Kasumi-1 (cell line): ENCODE measurements at places on chromosomes 4 and X.

- DNase-seq, result no peak
Observed at GRCh38 chrX:123920105-123920785, 41.3 kb upstream of the STAG2 start.

DNA sequence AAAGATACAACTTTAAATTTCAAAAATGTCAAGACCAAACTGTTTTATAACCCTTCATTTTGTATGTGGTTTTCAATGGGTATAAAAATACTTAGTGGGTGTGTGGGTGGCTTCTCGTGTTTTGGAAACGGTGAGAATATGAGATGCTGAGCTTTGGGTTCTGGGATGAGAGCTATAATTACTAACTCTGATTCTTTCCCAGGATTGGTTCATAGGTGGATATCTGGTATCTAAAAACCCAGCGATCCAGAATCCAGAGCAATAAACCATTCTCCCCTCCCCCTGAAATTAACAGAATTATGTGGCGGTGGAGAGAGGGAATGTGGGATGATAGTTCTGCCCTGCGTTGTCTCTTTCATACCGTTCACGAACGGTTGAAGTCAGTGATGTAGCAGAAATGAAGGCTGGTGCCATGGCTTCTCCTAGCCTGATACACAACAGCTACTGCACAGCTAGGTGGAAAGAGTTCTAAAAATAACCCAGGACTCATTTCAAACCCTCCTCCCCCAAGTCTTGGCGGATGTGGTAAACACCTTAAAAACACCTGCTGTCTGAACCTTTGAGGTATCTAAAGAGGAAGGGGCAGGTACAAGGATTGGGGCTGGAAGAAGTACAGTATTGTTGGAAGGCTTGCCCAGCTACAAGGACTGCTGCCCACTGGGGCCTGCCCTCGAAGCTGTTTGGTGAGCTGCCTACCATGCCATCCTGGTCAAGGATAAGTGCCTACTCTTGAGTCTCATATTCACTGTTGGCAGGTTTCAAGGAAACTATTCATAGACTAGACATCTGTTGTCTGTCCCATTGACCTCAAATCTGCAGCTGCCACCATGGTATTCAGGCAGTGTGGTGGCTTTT lies 44.5 kb downstream of the SEPTIN11 start:
- DNase-seq, result no peak

DNA sequence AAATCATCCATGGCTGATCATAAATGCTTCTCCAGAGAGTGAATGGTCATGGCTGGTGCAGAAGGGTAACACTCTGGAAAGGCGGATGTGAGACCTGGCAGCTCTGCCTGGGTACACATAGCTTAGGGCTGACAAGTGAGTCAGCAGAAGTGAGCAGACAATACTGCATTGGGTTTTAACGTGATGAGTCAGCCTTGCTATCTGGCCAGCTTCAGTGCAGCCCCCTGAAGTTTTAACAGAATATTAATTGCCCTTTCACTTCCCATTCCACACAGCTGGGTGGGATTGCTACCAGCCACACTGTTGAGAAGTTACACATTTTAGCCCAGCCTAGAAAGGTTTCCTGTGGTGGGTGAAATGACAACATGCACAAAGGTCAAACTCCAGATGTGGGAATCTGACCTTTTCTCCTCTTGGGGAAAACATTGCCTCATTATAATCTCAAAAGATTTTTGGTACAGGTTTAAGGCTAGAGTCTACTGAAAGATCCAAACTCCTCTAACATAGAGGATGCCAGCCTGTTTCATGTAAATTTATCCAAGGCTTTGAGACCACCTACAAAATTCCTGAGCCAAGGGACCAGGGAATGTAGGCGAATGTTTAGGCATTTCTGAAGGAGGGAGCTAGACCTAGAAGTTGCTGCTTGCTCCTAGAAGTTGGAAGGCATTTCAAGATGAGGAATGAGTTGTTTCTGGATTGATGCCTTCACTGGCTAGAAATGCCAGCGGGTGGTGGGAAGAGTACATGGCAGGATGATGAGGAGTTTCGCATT lies 230.3 kb upstream of the PGRMC2 start:
- peak; percentile 69 for DNase-seq

DNA sequence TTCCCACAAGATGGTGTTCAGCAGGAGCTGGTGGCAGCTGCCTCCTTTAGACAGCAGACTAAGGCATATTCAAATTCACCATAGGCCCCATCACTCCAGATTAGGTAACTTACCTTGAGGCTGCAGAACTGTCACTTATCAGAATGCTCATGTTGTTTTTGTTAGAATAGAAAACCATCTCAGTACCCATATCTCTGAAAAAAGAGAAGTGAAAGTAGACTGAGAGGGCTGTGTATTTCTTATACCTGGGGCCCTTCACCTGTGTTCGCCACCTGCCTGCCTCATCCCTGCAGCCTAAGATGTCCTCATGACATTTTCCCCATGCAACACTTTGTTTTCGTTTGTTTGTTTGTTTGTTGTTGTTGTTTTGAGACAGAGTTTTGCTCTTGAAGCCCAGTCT lies 32.9 kb upstream of the SPRY1 start:
- no peak for DNase-seq

- no peak for DNase-seq
Observed at GRCh38 chr4:40124690-40125089, 68.0 kb downstream of the N4BP2 start.

GRCh38 chr4:94759767-94760211 lies 2.0 kb downstream of the BMPR1B start:
- DNase-seq, result no peak

GRCh38 chr4:74969507-74970474 lies 36.9 kb downstream of the PARM1 start:
- DNase-seq, result no peak

DNA sequence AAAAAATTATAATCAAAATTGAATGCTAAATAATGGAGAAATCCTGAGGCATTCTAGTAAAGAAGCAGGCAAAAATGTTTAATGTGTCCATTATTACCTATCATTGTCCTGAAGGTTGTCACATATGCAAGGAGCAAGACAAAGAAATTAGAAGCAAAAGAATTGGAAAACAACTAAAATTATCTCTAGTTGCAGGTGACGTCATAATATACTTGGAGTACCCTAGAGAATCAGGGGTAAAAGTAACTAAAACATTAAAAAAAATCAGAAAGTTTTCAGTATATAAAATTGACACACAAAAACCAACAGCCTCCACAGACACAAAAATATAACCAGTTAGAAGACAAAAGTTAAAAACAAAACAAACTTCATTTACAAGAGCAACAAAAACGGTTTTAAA lies 21.4 kb downstream of the MAGEA1 start:
- DNase-seq, result no peak

GRCh38 chr4:47510506-47511143 lies 25.6 kb downstream of the ATP10D start:
- DNase-seq, result peak; percentile 79

- DNase-seq, result no peak
Observed at GRCh38 chr4:78749258-78749971, 26.7 kb upstream of the BMP2K start.

DNA sequence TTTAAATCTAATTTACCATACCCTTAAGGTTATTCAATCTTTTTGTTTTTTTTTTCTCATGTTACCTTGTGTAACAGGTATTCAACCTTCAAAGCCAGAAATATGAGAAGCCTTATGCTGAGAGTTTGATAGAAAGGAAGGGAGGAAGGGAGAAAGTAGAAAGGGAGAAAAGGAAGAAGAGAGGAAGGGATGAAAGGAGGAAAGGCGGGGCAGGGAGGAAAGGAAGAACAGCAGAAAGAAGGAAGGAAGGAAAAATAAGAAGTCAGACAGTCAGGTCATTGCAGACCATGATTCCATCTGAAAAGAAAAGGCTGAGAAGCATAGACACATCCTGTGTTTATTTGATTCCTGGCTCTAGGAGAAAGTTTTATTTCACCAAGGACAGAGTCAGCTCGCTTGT lies 30.9 kb downstream of the RTL9 start:
- DNase-seq, result no peak

DNA sequence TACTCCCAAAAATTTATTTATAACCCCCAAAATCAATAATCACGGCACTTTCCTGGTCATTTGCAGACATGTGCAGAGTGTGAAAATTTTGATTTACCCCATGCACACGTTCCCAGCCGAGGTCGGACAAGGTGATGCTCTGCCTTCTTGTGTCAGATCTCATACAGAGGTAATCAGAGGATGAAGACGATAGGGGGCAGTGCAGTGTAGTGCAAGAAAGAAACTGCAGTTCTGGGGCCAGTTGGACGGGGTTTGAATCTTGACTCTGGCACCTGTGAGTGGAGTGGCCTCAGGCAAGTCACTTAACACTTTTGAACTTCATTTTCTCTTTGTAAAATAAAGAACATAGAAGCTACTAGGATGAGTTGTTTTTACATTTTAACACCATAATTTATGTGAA lies 88.4 kb downstream of the FRMPD3 start:
- peak; percentile 32 for DNase-seq

- DNase-seq, result no peak
Observed at GRCh38 chrX:121179972-121180371, 132.6 kb downstream of the GLUD2 start.

DNA sequence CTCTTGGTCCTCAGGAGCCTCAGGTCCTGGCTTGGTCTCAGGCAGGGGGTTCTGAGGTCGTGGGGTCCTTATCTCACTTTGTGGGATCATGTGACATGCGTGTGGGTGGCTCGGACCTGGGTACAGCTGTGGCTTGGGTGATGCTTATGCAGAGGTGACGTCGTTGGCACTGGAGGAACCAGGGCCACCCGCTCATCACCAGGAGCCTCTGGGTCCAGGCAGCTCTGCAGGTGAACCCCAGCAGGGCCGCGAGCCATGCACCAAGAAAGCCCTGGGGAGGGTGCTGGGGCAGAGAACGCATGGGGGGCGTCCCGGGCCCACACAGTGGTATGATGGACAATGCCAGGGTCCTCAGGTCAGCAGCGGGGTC lies 8.7 kb downstream of the ATP5ME start:
- no peak for DNase-seq

DNA sequence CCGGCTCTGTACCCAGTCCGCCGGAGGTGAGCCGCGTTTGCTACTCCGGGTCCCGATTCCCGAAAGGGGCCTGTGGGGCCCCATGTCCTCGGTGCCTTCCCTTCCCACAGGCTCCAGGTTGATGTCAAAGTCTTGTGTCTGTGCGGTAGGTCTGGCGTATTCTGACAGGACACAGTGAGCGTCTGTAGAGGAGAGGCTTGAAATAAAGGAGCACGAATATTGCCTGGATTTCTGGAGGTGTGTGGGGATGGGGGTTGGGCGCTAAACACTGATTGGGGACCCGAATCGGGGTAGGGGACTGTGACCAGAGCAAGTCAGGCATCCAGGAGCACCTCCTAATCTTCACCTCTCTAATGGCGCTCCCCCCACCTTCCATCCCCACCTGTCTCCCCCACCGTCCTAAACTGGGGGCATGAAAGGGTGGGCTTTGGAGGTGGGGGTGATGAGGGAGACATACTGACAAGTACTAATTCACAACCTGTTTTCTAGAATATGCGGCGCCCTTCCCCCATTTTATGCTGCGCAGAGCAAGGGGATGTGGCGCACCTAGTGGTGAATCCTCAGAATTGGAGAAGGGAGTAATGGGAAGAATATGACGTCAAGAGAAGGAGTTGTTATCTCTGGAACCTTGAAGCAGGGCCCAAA lies 855 bp downstream of the GPRASP2 start:
- DNase-seq, result no peak

- peak; percentile 25 for DNase-seq
Observed at GRCh38 chr4:156113138-156113765, 159.6 kb upstream of the CTSO start.

- no peak for DNase-seq
Observed at GRCh38 chr4:7630568-7631287, 196.0 kb upstream of the PSAPL1 start.

DNA sequence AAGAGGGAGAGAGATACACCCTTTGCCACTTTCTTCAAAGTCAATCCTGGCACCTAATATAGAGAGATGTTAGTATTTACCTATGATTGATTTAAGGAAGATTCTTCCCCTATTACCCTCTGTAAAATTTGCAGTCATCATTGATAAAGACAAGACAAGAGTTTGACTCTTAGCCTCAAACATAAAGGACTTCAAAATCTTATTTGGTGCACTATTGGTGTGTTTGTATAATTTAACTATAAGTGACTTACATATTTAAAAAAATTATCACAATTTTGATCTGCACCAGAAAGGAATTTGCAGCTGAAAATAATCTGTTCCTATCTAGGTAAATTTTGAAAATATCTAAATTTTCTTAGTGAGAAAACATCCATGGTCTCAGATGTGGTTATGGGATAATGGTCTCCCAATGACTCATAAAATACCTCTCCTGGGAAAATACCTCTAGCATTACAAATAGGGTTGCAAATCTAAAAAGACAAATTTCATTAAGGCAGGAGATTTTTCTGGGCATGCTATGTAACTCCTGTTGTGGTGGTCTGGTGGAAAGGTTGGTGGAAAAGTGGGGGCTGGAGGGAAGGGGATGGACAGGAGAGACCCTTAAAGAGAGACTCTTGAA lies 173.6 kb upstream of the MED14 start:
- DNase-seq, result no peak

- no peak for DNase-seq
Observed at GRCh38 chr4:664713-665231, 9.3 kb downstream of the ATP5ME start.

DNA sequence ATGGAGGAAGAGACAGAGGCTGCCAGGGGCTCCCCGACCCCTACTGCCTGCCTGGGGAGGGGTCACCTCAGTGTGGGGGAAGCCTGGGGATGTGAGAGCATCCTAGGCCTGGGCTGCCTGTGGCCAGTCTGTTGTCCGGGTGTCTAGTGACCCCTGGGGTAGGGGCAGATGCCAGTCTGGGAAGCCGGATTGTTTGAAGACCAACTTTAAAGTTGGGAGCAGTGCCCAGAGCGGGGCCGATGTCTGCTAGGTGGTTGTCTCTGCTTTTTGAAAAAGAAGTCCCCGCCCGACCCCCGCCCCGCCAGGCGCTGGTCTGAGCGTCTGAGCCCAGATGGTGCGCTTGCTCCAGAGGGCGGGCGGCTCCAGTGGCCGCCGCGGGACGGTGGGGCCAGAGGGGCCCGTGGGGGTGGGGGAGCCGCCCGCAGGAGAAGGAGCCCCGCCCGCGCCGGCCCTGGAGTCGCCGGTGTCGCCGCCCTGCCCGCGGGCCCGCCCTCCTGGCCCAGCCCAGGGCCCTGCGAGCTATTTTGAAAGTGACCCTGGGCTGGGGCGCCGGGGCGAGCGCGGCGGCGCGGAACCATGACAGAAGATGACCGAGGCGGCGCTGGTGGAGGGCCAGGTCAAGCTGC lies at the start of gene DOK7:
DOK7 (plus strand) TSS at position 517 of the 626 bp plus-strand sequence; CDS start at position 587, 70 bp downstream.
- DNase-seq, result no peak

DNA sequence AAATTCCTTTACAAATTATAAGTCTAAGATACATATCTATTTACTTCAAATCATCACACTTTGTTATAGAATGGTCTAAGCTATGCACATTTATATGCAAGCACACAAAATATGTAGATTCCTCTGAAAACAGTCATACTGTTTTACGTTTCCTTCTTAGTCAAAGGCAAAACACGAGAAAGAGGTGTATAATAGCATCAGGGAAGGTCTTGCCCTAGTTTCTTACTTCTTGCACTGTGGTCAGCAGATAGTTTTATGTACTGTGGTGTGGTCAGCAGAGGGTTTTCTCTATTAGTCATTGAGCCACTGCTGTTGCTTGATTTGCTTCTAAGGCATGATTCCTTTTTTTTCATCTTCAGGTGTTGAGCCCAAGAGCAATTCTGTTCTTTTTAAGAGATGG lies 117.7 kb downstream of the ADAM29 start:
- no peak for DNase-seq
